ENCODE measurements at places on chromosomes 5 and 9.

- DNase-seq = no peak
Observed at GRCh38 chr9:121055642-121056143, 5.6 kb upstream of the C5 start.

DNA sequence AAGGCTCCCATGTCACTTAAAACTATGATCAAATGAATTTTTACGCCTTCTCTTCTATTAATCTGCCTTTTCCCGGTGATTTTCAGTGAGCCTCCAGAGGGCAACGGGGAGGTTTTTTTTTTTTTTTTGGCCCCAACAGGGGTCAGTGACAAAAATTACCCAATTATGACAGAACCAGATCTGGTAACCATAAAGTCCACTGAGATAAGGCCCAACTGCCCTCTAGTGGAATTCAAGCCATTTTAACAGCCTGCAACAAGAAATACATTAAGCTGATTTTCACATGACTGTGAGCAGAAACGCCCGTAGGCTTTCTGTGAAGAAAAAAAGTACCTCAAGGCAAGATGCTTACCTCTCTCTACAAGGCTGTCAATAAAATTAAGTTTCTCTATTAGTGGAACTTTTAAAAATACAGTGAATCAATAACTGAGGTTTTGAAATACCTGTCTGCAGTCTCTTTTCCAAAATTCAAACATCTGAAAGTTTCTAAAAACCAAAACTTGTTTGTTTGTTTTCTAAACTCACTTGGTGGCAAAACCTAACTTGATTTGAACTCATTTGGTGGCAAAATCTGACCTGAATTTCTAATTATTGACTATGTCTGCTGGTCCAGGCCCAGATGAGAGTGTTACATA lies 49.7 kb upstream of the FST start:
- DNase-seq = no peak

DNA sequence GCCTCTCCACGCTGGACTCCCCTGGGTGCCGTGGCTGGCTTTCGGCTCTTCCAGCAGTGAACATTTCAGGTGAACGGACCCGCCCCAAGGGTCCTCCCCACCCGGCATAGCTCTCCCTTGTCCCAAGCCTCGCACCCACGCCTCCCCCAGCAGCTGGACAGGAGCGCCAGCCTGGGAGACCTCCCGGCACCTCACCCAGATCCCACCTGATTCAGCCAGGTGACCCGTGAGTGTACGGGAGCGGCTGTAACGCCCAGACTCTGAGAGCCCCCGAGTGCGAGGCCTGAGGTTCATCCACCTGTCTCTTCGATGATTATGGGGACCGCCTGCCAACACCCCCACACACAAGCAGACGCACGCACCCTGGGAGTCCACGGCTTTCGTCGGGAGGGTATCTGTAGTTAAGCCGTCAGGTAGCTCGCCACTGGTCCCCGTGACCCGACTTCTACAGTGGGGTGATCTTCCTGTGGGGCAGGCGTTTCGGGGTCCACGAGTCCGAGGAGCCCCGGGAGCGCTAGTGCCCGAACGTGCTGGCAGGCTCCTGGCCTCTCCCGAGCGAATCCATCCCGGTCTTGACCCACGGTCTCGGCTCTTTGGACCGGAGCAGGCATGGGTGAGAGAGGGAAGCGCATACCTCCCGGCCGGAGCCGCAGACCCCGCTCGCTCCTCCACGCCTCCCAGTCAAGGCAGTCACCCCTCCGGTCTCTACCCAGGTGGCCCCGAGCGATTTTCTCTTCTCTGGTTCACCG lies 14.9 kb downstream of the TRIM7 start:
- DNase-seq = no peak

GRCh38 chr5:166596043-166596442 lies 1695.4 kb upstream of the WWC1 start:
- DNase-seq = no peak

- no peak for DNase-seq
Observed at GRCh38 chr9:17622141-17622540, 43.3 kb downstream of the SH3GL2 start.

DNA sequence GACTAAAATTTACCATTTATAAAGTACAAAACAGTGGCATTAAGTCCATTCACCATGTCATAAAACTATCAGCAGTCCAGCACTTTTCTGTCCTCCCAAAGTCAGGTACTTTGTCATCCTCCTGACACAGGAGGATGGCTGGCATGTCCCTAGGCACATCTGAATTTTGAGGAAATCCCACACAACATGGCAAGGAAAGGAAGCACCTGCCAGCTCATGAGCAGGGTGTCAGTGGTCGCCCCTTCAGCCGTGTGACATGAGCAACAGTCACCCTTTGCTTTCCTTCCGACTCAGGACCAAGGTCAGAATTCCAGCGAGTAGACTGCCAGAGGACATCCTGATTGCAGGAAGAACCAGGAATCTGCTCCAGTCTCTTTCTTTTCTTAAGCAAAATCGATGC lies 77.1 kb downstream of the PPARGC1B start:
- DNase-seq = no peak

- DNase-seq = no peak
Observed at GRCh38 chr5:93330506-93330905, 250.5 kb downstream of the NR2F1-AS1 start.

- DNase-seq = no peak
Observed at GRCh38 chr9:114925039-114925438, 5.4 kb downstream of the TNFSF8 start.

GRCh38 chr5:179122411-179123108 lies 62.4 kb downstream of the ZNF354C start:
- DNase-seq = no peak

GRCh38 chr9:133881671-133882381 lies 110.3 kb downstream of the VAV2 start:
- DNase-seq = no peak

DNA sequence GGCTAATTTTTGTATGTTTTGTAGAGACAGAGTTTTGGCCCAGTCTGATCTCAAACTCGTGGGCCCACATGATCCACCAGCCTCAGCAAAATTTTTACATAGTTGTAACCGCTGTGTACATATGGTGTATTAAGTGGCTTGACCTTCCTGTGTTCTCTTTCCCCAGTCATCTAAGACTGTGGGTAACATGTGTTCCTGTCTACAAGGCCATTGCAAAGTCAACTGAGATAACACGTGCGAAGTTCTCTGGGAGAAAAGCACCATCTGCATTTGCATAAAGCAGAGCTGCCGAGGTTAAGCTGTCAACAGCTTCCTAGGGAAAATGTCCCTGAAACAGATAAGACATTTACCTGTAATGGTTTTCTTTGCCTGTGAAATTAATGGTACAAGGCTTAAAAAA lies 273.7 kb downstream of the FANCC start:
- no peak for DNase-seq

GRCh38 chr5:150391986-150392385 lies 20.7 kb downstream of the CD74 start:
- DNase-seq = no peak

GRCh38 chr9:137783521-137783920 lies 94.1 kb upstream of the CACNA1B start:
- DNase-seq = no peak

DNA sequence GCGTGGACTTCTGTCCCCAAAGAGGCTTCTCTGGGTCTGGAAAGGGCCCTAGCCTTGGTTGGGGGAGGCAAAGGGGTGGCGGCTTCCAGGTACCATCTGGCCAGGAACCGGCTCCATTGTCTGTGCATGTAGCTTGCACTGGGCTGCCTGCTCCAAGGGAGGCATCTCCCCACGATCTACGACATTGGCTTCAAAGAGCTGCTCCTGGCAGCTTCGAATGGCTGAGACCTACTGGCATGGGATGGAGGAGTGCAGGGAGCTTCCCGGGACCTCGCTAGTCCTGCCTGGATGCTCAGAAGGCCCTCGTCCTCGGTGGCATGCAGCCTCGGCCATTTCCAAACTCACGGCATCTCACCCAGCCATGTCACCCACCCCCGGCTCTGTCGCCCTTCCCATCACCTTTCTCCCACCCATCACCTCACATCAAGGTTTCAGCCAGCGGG lies 137.8 kb downstream of the KCNIP1 start:
- no peak for DNase-seq

DNA sequence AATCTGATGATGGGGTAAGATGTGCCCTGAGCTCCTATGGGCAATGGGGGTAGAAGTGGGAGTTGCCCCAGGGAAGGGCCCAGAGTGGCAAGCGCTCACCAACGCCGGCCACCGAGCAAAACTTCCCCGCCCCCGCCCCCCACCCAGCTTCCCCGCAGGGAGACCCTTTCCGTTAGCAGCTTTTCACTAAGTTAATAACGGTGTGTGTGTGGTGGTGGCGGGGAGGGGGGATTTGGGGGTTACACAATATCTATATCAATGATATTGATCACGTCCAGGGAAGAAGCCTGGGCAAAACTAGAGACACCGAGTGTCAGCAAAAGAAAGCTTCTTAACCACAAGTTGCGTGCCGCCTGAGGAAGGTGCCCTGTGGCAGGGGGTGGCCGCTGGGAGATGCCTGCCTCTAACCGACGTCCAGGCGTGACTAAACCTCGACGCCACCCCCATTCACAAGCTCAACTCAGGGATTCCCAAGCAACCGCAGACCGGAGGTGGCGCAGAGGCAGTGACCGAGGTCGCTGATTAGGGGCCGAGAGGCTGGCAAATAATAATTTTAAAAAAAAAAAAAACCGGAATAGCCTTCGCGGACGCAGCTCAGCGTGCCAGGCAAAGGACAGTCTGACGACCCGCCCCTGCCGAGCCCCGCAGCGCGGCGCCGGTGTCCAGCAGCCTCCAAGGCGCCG lies 222.6 kb downstream of the MEF2C start:
- no peak for DNase-seq

DNA sequence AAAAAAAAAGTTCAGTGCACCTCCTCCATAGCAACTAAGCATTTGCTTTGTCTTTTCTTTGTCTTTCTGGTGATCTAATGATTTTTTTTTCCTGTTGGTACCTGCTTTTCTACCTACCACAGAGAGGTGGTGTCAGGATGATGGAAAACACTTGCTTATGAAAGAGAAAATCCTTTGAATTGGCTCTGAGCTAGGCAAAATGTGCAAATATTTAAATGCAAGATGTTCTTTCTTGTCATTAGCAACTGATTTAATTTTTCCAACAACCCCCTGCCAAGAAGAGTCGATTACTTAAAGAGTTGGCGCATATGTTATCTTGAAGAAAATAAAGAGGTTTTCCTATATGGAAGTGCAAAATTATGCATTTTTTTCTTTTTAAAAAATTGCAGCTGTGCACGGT lies 37.7 kb downstream of the TNC start:
- no peak for DNase-seq

GRCh38 chr5:68222310-68222709 lies 6.8 kb downstream of the PIK3R1 start:
- no peak for DNase-seq

- DNase-seq = no peak
Observed at GRCh38 chr5:151086192-151086869, 5.5 kb upstream of the TNIP1 start.

DNA sequence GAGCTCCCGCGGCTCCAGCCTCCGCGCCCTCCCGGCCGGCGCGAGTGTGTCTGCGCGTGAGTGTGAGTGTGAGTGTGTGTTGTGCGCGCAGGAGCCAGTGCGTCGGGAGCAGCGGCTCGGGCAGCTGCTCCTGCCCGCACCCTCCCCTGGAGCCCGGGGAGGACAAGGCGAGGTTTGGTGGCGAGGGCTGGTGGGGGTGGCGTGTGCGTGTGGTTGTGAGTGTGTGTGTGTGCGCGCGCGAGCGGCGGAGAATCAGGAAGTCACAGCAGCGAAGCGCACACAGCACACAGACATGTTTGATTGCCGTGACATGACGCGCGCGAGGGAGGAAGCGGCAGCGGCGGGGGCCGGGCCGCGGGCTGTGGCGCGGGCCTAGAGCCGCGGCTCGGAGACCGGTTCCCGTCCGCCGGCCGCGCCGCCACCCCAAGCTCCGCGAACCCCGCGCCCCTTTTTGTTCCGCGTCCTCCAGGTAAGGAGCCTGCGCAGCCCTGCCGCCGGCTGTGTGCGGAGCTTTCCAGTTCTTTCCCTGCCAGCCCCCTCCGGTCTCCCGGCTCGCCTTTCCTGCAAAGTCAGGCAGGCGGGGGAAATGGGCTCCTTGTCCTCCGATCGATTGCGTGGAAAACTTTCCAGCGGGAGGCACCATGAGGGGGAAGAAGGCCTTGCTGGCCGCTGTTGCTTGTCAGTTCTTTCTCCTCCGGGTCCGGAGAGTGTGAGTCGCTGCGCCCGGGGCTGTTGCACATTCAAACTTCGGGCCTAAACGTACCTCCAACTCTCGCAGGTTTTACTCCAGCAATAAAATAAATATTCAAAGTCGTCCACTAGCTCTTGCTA lies 2.4 kb downstream of the SMARCA2 start:
- DNase-seq = peak; percentile 81

- no peak for DNase-seq
Observed at GRCh38 chr9:6584881-6585597, 60.5 kb downstream of the GLDC start.

DNA sequence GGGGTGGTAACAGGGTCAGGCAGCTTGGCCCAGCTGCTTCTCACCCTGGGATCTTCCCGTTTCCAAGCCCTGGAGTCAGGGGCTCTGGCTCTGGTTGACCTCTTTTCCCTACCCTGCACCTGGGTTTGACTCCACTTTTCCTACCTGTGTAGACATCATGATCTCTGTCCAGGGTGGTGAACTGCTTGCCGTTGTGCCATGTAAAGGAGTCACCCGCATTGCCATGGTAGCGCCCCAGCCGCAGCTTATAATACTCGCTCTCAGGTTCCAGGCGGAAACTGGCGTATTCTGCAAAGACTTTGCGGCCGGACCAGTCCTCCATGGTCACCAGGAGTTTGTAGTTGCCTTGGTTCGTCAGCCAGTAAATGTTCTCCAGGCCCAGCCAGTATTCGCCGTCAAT lies 30.9 kb downstream of the ANGPTL2 start:
- no peak for DNase-seq

GRCh38 chr5:43415935-43416802 lies 4.0 kb upstream of the CCL28 start:
- no peak for DNase-seq

DNA sequence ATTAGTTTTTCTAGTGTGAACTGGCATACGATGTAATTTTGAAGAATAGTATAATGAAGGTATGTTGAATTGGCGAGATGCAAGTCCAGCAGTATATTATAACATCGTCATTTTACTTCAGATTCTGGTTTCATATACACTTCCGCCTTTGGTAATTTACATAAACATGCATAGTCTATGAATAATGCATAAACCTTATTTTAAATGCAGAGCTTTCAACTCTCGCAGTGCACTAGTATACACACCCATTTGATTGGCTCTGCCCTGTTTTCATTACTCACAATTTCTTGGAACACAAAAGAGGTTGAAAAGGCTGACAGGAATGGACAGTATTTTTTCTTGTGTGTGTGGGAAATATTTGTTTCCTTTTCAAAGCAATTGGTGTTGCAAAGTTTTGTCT lies 128.9 kb upstream of the CCNH start:
- DNase-seq = no peak

DNA sequence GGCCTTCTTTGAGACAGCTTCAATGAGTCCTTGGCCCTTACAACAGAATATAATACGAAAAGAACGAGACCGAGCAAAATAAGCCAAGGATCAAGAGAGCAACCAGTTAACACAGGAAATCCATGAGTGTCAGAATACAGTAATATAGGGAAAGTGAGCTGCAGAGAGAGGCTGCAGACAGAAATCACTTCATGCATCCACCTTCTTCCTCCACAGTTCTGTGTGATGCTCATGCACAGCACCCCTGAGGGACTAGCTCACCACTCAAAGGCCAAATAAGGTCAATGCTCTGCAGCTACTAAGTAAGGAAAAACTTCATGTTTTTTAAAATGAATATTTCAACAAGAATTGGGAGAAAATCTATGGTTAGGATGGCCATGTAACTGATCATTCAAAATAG lies 257.1 kb downstream of the MCTP1 start:
- no peak for DNase-seq

GRCh38 chr5:172177176-172177575 lies 10.8 kb downstream of the STK10 start:
- DNase-seq = no peak
